Uterus (tissue), 4 donors: ENCODE measurements at places on chromosomes 4 and X.

GRCh38 chr4:16139066-16139945 is 55.5 kb upstream of the PROM1 start:
- no peaks in the 10 kb centered on the region for H3K4me1 ChIP-seq
- no peak overlapping the region for H3K27ac ChIP-seq
- no peaks in the 10 kb centered on the region for H3K27me3 ChIP-seq
- no peak for DNase-seq
- H3K36me3 ChIP-seq = no peaks in the 10 kb centered on the region

- DNase-seq = no peak
- no peaks in the 10 kb centered on the region for H3K36me3 ChIP-seq
- H3K27ac ChIP-seq = no peak overlapping the region
- no peaks in the 10 kb centered on the region for H3K27me3 ChIP-seq
- H3K4me1 ChIP-seq = no peaks in the 10 kb centered on the region
Observed at GRCh38 chr4:82508806-82509428, 52.9 kb downstream of the TMEM150C start.

GRCh38 chr4:25157081-25157480 is 3.2 kb downstream of the SEPSECS start:
- H3K4me1 ChIP-seq = no peaks in the 10 kb centered on the region
- H3K27ac ChIP-seq = no peak overlapping the region
- no peak overlapping the region for H3K4me3 ChIP-seq
- no peaks in the 10 kb centered on the region for H3K27me3 ChIP-seq
- no peak for DNase-seq
- H3K36me3 ChIP-seq = no peaks in the 10 kb centered on the region

DNA sequence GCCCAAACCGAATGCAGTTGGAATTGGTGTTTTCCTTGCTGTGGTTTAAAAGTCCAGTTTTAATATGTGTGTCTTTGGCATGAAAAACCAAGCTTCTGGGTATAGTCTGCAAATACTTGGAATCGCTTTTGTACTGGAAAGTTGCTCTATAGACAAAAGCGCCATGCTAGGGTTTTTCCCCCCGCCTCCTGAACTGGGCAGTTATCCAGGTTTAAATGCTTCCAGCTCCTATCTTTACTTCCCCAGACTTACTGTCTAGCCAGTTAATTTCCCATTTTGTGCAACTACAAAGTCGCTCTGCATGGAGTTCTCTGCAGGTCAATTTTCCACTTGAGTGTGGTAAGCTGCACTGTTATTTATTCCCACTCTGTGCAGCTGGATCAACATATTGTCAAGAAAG is 2.7 kb downstream of the RASL11B start:
- peaks cover 9% of the 10 kb centered on the region for H3K4me1 ChIP-seq
- no peak for DNase-seq
- H3K27ac ChIP-seq = no peak overlapping the region
- no peaks in the 10 kb centered on the region for H3K27me3 ChIP-seq

GRCh38 chr4:111923786-111924185 is 221.5 kb upstream of the FAM241A start:
- H3K27me3 ChIP-seq = no peaks in the 10 kb centered on the region
- H3K4me3 ChIP-seq = no peak overlapping the region
- H3K4me1 ChIP-seq = no peaks in the 10 kb centered on the region
